ENCODE measurements at places on chromosomes 5 and 9.

DNA sequence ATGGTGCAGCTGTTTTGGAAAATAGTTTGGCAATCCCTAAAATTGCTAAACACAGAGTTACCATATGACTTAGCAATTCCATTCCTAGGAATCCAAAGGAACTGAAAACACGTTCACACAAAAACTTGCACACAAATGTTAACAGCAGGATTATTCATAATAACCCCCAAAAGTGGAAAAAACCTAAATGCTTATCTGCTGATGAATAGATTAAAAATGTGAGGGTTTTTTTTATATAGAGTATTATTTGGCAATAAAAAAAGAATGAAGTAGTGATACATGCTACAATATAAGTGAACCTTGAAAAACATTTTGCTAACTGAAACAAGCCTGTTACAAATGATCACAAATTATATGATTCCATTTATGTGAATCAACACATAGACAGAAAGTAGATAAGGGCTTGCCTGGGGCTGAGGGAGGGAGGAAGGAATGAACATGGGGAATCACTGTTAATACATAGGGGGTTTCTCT, 45.1 kb upstream of the TRIO start:
- no peak for DNase-seq

GRCh38 chr5:119275601-119276173, 80.1 kb upstream of the TNFAIP8 start:
- DNase-seq, result no peak

DNA sequence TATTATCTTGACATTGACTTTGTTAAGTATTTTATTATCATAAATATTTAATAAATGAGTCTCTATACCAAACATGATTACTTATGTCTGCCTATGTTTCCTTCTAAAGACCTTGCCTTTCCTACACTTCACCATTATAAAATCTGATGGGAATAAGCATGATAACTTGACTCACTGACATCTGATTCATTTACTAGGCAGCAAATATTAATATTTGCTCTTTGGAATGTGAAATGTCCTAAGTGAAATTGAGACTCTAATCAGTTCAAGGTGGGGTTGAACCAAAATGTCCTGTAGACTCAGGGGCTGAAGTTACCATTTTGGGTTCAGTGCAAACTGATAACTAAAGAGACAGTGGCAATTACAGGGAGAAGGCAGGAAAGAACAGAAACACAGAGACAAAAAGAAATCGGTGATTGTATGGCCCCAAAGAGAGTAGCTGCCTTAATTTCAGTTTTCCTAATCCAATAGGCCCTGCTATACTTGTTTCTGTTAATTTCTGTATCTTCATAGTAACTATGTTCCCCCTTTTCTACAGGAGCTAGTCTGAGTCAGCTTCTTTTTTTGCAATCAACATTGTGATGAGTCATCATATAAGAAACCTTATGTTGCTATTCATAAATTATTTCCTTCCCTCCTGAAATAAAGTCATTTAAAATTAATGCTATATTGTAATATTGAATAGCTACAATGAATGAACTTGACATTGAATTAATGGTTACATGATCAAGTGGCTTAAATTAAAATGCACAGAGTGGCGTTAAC, 296.8 kb downstream of the PDE4D start:
- no peak for DNase-seq

DNA sequence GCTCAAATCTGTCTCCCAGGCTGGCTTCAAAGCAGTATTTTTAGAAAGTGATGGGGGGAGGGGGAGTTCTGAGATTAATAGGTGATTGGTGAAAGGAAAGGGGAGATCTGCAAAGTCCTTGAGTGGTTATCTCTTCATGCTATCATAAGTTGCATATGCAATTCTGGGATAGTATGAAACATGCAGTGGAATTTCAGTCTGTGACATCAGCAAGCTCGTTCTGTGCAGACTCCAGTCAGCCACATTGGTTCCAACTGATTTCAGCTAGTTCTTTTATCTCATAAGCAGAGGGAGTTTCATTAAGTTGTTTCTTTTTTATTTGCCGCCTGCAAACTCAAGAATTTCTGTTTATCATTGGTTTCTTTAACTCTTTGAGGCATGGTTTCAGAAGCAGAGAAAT, 180.5 kb upstream of the SH3GL2 start:
- no peak for DNase-seq

GRCh38 chr5:120447706-120448239, 16.3 kb upstream of the PRR16 start:
- DNase-seq, result no peak

- DNase-seq, result no peak
These were observed 97.9 kb downstream of the PDE8B start for GRCh38 chr5:77308154-77308960.

DNA sequence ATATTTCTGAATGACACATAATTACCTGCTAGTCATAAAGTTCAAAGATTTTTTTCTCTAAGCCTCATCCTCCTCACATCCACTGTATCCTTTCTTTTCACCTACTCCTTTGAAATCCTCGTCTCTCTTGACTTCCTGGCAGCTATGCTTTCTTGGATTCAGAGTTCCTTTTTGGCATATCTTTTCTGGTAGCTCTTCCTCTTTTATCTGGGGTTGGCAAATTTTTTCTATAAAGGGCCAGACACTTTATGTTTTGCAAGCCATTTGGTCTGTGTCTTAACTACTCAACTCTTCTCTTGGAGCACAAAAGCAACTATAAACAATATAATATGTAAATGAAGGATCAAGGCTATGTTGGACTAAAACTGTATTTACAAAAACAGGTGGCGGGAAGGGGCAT, 197.5 kb downstream of the KIAA0825 start:
- no peak for DNase-seq

- no peak for DNase-seq
These were observed 26.7 kb upstream of the CAMK4 start for GRCh38 chr5:111197523-111197922.

- DNase-seq, result no peak
These were observed 271.4 kb downstream of the MSX2 start for GRCh38 chr5:174995827-174996226.
